ENCODE measurements at places on chromosomes 11 and 22.

DNA sequence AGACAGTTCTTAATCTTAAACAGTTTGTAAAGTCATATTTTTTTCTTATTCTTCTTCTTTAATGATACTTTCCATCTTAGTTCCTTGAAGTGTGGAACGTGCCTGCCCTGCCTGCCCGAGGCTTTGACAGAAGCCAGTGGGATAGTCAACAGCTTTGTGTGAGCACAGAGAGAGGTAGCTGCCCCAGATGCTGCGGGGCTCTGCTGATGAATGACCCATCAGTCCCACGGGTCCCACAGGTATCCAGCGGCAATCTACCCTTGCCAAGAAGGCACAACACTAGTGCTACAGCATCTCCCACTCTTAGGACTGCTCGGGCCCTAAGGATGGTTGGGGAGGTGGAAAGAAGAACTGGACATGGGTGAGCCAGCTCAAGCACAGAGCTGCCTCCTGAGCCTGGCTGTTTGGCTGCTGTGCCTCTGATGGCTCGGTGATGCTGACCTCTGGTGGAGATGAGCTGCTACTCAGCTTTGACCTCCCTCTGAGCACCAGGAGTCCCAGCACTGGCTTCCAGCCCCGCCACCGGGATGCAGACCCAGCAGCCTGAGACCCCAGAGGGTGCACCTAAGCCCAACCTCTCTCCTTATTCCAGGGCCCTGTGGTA lies 11.8 kb upstream of the APLNR start:
- no peak for DNase-seq

DNA sequence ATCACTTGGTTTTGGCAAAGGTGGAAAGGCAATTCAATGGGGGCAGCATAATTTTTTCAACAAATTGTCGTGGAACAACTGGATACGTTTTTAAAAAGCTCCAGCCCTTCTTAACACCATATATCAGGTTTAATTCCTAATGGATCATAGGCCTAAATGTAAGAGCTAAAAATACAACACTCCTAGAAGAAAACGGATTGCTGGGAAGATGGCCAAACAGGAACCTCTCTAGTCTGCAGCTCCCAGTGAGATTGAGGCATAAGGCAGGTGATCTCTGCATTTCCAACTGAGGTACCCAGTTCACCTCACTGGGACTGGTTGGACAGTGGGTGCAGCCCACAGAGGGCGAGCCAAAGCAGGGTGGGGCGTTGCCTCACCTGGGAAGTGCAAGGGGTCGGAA lies 32.4 kb upstream of the SCGB1D1 start:
- no peak for DNase-seq

GRCh38 chr22:26669060-26669481 lies 11.7 kb downstream of the MIAT start:
- DNase-seq, result no peak

DNA sequence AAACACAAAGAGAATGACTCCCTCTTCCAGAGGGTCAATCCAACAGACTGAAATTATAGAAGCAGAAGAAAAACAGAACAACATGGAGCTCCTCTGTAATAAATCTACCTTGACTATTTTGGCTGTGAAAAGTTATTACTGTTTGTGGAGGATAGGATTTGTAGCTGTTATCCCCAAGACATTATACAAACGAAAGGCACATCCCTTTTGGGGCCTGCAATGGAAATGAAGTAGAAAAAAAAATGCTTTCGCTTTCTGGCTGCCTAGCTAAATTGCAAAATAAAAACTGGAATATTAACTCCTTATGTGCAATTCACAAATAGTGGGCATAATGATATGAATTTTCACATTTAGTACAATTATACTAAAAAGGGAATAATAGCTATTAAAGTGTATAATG lies 123.8 kb upstream of the CCDC179 start:
- no peak for DNase-seq

GRCh38 chr11:60018058-60018457 lies 1.1 kb downstream of the OOSP4B start:
- no peak for DNase-seq

GRCh38 chr11:68843052-68843561 lies 1.4 kb upstream of the CPT1A start:
- no peak for DNase-seq

DNA sequence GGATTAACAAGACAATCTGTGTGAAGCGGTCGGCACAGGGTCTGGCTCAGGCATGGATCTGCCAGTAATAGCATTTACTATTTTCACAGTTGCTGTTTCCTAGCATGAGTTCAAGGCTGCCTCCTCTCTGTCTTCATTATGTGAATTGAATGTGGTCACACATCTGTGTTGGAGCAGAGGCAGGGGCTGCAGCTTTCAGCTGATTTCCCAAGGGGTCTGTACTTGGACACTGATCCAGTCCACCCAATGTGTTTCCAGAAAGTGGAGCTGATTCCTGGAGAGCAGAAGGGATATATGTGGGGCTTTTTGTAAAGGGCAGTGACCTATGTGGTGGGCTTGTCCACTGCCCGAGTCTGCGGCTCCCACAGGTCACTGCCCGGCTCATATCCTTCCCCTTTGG lies 3.5 kb upstream of the CELSR1 start:
- no peak for DNase-seq

GRCh38 chr22:47406180-47406834 lies 643.9 kb downstream of the TBC1D22A start:
- no peak for DNase-seq

DNA sequence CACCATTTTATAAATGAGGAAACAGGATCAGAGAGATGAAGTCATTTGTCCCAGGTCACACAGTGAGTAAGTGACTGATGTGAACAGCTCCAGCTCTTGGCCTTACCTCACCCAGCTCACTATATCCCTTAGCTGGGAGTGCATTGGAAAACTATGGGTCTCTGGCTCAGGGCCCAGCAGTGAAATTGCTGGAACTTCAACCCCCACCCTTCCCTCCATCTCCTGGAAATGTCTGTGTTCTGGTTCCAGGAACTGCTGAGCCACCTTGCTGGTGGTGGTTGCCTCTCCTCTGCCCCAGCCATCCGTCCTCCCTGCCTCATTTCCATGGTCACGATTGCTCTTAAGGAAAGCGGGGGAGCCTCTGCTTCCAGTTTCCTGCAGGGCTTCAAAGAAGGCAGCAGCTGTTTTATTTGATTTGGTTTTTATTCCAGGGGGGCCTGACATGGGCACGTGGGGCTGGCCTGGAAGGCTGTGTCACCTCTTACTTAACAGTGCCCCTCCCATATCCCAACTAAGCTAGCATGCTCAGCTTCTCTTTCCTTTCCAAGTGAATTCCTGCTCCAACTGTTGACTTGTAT lies 46.2 kb upstream of the CSTF3 start:
- no peak for DNase-seq

- no peak for DNase-seq
These were observed 69.9 kb downstream of the BCR start for GRCh38 chr22:23250056-23250784.

DNA sequence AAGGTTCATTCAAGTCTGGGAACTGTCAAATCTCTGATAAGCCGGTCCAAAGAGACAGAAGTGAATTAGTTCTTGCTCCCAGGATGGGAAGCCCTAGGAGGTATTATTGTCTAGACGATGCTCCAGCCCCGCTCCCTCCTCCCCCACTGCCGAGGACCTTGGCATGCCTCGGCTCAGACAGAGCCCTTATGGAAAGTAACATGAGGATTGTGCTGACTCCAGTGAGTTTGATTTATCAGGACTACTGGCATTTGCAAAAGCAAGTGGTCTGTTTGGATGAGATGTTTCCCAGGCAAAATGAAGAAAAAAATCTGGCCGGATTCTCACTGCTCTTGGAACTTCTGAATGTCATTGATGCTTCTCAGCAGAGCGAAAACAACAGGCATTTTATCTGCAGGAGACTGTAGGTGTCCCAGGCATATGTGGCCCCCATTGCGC lies 341.0 kb downstream of the ETS1 start:
- DNase-seq, result no peak

- no peak for DNase-seq
These were observed 72.5 kb upstream of the ZBED5 start for GRCh38 chr11:10930224-10930971.

DNA sequence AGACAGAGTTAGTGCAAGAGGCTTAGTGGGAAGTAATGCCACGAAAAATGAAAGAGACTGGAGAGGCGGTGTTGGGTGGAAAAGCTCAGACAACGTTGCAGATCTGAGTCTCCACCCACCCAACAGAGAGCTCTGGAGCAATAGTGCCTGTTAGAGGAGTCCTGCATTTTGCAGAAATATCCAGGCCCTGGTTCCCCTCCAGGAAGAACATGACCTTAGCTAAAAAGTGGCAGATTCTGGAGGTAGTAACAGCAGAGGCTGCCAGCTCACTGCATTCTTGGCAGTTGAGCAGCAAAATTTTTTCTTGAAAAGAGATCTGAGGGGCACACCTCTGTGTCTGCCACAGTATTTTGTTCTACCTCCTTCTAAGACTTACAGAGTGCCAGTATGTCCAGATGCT lies 27.7 kb upstream of the BIRC3 start:
- DNase-seq, result no peak

- no peak for DNase-seq
These were observed 30.6 kb upstream of the TMPRSS4 start for GRCh38 chr11:118046051-118046963.

- no peak for DNase-seq
These were observed 10.1 kb downstream of the CASTOR1 start for GRCh38 chr22:30279046-30279788.

- no peak for DNase-seq
These were observed 89.8 kb downstream of the APIP start for GRCh38 chr11:34826384-34826726.
